ENCODE measurements at places on chromosomes 3 and 15. TPM values are rescaled to one million over a fixed set of nuclear protein-coding genes. Genes with fewer than 3 reads are reported as not detected.

DNA sequence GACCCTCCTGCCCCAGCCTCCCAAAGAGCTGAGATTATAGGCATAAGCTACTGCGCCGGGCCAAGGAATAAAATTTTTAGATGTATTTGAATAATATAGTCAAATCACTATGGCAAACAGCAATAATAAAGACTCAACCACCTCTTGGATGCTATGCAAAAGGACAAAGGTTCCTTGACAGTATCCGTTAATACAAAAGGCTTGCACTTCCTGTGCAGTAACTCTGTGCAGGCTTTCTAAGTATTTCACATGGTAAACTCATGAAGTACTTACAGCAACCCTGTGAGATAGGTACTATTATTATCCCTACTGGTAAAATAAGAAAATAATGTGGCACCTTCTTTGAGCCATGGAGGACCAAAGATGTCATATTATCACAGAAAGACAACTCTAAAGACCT is 86.8 kb downstream of the SHQ1 start:
- DNase-seq, result peak; percentile 37

DNA sequence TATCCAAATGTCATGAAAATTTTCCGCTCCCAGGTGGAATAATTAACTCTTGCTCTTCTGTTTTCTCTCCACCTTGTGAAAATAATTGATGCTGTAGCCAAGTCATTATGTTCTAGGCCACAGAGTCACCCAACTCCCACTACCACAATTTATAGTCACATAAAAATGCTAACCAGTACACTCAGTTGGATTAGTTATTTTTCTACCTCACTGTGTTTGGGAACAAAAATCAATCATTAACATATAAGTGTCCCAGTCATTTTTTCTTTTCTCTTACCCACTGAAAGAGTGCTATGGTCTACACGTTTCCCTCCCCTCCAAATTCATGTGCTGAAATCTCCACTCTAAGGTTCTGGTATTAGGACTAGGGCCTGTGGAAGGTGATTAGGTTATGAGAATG is 255.6 kb upstream of the LMCD1 start:
- no peak for DNase-seq

Gene DPP8
- total RNA-seq, result 35.3 TPM

Gene GXYLT2
- total RNA-seq, result 0.24 TPM

Gene CHDH
- total RNA-seq, result 0.04 TPM

All from endothelial cell of umbilical vein (primary cell).